ENCODE measurements at places on chromosomes 5 and 9.

- no peak for DNase-seq
Observed at GRCh38 chr5:139140591-139141071, 57.5 kb downstream of the SIL1 start.

DNA sequence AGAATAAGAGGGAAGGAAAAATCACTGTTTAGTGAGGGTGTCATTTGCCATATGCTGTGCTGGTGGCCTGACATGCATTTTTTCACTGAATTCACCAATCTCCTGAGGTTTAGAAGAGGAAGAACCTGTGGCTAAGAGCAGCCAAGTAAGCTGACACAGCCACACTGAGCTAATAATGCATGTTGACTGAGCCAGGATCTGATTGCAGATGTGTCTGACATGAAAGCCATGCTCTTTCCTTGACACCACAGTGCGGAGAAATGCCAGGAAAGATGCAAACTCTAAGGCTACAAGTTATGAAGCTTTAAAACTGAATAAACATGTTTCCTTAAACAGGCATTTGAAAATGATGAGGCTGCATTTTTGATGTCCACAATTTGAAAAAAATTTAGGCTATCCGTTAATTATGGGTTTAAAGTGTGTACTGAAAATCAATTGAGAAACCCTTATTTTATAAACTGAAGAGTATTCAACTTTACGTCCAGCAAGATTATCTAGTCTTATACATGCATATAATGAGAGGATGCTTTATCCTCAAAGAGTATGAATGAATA, 208.6 kb downstream of the FBN2 start:
- DNase-seq = no peak

GRCh38 chr9:132801659-132802058, 76.4 kb downstream of the AK8 start:
- no peak for DNase-seq

GRCh38 chr5:110956280-110956912, 115.1 kb upstream of the TSLP start:
- DNase-seq = no peak

DNA sequence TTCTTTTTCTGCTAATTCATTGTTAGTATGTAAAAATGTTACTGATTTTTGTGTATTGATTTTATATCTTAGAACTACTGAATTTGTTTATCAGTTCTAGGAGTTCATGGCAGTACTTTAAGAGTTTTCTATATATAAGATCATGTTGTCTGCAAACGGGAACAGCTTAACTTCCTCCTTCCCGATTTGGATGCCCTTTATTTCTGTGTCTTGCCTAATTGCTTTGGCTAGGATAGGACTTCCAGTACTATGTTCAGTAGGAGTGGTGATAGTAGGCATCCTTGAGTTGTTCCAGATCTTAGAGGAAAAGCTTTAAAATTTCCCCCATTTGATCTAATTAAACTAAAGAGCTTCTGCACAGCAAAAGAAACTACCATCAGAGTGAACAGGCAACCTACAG, 20.1 kb downstream of the RCL1 start:
- no peak for DNase-seq

DNA sequence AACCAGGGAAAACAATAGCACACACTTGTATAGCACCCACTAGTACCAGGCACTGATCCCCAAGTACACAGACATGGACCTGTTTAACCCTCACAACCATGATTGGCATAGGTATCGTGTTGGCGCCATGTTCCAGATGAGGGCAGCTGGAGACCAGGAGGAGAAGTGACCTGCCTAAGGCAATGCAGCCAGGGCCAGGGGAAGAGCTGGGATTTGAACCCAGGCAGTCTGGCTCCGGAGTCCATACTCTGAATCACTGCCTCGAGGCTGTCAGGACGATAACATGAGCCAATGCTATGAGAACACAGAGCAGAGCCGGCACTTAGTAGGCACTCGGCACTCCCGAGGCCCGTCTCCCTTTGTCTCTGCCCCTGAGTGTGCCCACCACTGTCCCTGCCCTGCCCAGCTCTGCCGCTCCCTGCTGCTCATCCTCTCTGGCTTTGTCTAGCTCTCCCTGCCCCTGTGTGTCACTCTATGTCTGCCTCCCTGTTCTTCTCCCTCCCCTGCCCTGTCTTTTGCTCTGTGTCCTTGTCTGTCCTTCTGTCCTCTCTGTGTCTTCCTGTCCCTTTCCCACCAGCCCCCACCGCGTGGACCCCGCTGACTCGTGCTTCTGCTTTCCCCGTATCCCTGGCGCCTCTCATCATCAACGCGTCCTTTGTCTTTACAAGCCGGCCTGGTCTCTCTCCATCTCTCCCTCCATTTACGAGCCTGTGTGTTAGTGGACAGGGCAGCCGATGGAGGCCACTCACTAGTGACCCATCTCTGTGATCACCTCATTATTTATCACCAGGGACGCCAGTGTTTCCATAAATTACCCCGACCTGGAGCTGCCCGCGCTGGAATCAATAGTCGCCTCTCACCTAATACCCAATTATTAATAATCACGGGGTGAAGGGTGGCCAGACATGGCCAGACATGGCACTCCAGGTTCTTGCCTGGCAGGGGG, 99.4 kb upstream of the MVB12B start:
- no peak for DNase-seq

DNA sequence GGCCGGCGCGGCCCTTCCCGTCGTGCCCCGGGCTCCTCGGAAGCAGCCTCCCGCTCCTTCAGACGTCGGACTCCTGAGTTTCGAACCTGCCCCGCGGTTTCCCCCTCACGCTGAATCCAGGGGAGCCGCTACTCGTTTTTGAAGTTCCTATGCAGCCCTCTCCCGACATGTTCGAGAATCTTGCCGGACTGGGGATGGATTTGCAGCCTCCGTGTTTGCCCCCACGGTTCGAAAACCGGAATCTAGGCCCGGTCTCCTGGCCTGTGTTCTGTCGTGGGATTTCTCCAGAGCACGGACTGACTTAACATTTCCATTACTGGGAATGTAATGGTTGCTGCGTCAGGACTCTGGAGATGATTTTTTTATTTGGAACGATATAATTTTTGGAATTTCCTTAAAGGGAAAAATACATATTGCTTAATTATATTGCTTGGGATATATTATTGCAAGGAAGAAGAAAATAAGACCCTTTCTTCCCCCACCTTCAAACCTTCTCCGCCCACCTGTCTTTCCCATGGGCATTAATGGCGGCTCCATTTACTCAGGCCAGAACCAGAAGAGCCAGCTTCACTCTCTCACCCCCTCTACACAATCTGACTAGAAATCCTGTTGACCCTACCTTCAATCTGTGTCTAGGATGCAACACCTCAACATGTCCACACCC, 8.5 kb upstream of the MGAT1 start:
- DNase-seq = no peak

- no peak for DNase-seq
Observed at GRCh38 chr9:90288275-90288639, 354.4 kb downstream of the DIRAS2 start.

Data from stimulated activated CD4-positive, alpha-beta T cell treated with anti-CD3 and anti-CD28 coated beads, Interleukin-4, amount 100 ng/mL, for 48 hours (primary cell).